ENCODE measurements at places on chromosomes 13 and 19. TPM values are rescaled to one million over a fixed set of nuclear protein-coding genes. Genes with fewer than 3 reads are reported as not detected.

- no peak for ATAC-seq
These were observed 230.2 kb downstream of the TUBA3C start for GRCh38 chr13:18951412-18951811.

Gene FAM98C
- total RNA-seq: 10.7 TPM

Gene PHF11
- total RNA-seq: 23.6 TPM

DNA sequence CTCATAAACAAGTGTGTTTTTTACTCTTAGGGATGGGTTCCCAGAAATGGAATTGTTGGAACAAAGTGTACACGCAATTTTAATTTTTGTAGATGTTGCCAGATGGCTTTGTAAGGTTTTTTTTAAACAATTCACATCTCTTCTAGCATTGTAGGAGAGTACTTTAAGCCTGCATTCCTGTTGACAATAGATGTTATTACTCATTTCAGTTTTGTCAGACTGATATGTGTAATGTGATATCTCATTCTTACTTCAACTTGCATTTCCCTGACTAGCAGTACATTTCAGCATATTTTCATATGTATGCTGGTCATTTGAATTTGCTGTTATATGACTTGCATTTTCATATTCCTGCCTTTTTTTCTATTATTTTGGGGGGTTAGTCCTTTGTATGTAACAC lies 186.6 kb upstream of the SLITRK6 start:
- ATAC-seq: no peak

- ATAC-seq: peak; percentile 60
These were observed 6.1 kb downstream of the IL4I1 start for GRCh38 chr19:49890349-49891311.

Gene GPC6
- 15.3 TPM for total RNA-seq

DNA sequence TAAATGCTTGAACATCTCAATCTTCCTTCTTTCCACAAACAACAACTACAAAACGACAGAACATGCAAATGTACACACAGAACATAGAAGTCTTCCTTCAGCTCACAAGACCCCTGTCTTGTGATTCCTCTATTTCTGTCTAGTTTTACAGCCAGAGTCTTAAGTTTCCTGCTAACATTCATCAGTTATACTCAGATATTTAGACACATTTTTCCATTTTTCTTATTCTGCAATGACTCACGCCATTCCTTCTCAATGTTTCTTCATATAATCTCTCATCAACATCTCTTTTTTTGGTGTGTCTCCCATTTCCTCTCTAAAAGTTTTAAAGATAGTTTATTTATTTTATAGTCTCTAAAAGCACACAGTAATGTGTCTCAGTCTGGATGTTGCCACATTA lies 1872.9 kb upstream of the PCDH20 start:
- no peak for ATAC-seq

DNA sequence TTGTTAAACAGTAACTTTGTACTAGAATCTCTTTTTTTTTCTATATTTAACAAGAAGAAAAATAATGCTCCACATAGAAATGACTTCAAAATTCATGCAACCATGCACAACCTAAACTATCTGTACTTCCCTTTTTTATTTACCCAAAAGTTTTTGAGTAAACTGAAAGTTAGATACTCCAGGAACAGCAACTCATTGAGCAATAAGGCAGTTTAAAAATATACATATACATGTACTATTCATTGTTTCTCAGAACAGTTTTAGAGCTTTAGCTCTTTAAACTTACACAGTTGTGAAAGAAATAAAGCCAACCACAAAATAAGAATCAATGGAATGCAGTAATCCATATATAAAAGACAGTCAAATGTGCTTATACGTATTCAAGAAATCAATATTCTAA lies 39.2 kb downstream of the MTMR6 start:
- ATAC-seq: no peak

All from motor neuron (in vitro differentiated cells).